ENCODE measurements at places on chromosomes 6 and 20.

- no peak for DNase-seq
Observed at GRCh38 chr6:36754582-36755434, 57.2 kb downstream of the RAB44 start.

DNA sequence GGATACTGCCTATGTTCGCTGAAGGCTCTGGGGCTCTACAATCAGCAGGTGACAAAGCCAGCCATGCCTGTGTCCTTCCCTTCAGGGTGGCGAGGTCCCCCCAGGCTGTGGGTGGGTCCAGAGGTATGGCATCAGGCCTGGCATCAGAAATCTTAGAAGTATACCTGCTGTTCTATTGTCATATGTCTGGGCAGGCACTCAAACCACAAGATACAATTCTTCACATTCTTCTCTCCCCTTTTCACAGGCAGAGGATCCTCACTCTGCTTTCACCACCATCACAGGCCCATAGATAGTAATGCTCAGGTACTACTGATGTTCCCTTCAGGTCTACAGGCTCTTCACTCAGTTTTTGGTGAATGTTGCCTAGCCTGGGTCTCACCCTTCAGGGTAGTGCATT is 1180.0 kb upstream of the CITED2 start:
- DNase-seq, result no peak

DNA sequence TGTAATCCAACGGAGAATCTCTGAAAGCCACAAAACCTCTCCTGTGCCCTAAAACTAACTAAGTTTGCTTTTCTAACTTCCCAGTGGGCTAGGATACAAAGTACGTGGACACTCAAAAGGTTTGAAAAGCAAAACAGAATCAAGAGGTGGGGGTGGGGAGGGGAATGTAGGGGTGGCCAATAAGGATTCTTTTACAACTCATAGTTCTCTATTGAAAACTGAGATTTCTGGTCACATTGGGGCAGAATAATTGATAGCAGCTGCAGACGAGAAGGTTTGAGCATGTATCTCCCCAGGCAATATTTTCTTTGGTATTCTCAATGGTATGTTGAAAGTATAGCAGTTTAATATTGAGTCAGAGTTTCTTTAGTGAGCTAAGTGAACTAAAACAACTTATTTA is 376.7 kb upstream of the CITED2 start:
- DNase-seq, result no peak

GRCh38 chr6:168238159-168238909 is 81.2 kb downstream of the DACT2 start:
- DNase-seq, result no peak

Measured in Kasumi-1 (cell line).